T-helper 2 cell (primary cell): ENCODE measurements at places on chromosomes 4 and X.

DNA sequence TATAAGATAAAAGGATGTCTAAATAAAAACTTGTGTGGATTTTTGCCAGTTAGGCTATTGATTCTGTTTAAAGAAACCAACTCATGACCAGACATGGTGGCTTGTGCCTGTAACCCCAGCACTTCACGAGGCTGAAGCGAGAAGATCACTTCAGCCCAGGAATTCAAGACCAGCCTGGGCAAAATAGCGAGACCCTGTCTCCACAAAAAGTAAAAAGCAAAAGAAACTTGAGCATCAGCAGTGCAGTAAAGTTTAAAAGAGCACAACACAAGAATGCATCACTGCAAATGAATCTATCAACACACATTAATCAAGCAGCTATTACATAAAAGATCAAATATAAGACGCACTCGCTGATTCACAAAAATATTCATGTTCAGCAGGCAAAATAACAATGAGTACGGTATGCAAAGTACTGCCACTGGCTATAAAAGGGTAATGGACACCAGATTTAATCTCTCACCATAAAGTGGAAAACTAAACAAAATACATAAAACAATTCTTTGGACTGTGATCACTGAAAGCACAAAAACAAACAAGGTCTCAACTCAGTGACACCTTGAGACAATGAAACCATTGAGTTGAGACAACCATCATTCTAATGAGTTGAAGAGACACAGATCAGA lies 41.3 kb downstream of the LRBA start:
- no peak for DNase-seq

- DNase-seq: peak; percentile 54
Measured at GRCh38 chr4:146243141-146243882, 29.0 kb downstream of the REELD1 start.

DNA sequence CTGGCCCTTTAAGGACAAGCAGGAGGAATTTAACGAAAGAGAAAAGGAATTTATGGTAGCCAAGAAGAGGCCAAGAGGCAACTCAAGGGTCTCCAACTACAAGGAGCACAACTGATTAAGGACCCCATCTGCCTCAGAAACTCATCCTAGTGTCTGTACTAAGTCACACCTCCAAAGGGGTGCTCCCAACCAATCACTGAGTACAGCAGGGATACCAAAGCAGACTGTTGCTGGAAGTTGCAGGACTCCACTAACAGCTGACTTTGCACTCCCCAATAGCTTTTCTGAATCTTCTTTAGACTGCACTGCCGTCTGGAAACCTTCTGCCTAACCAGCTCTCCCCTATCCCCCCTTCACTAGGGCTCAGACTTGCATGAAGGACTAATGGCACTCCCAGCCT lies 50.6 kb downstream of the ATP11C start:
- DNase-seq: no peak

- no peak for DNase-seq
Measured at GRCh38 chr4:74891037-74891436, 41.9 kb upstream of the PARM1 start.

DNA sequence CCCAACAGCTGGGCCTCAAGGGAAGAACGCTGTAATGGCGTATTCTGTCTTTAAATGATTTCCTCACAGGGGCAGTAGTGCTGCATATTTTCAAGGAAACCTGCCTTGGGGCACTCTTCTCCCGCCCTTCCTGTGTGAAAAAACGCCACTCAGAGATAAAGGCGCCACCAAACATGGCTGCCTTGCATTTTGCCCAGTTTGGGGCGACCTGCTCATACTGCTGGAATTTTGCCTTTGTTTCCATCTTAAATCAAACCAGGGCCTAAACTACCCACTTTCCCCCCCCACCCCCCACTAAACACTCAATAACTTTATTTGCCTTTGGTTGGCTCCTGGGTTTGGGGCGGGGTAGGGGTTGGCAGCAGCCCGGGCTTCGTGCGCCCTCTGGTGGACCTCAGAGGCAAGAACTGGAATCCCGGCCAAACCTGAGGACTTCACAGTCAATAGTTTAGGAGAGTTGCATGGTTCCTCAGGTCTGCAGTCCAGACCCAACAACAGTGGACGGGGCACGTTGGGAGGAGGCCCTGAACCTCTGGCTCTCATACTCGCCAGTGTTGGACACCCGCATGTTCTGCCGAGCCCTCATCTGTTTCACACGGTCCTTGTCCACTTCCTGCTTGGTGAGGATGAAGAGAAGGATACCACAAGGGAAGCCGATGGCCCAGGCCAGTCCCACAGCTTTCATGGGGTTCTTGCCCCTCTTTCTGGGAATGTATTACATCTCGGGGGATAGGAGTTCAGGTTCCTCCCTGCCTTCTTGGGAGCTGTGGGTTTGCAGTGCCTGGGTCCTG lies 220.1 kb upstream of the STK26 start:
- DNase-seq: peak; percentile 5
